ENCODE measurements at places on chromosomes 4 and X.

DNA sequence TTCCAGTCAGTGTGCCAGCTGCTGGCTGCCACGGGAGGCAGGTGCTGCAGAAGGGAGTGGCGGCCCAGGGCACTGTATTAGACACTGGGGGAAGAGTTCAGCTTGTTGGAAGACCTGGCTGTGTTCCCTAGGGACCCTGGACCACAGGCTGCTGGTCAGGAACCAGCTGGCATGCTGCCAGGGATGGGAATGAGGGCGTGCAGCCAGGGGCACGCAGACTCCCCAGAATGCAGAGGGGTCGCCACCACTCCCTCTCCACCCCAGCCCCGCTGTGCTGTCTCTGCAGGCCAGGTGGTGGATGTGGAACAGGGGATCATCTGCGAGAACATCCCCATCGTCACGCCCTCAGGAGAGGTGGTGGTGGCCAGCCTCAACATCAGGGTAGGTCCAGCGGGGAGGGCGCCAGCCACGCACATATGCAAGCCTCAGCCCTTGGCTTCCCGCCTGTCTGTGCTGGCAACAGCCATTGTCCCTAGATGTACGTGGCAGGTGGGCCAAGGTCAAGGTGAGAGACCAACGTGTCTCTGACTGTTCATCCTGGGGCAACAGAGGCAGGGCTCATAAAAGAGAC is 12.3 kb downstream of the ABCD1 start:
- no peak for DNase-seq

DNA sequence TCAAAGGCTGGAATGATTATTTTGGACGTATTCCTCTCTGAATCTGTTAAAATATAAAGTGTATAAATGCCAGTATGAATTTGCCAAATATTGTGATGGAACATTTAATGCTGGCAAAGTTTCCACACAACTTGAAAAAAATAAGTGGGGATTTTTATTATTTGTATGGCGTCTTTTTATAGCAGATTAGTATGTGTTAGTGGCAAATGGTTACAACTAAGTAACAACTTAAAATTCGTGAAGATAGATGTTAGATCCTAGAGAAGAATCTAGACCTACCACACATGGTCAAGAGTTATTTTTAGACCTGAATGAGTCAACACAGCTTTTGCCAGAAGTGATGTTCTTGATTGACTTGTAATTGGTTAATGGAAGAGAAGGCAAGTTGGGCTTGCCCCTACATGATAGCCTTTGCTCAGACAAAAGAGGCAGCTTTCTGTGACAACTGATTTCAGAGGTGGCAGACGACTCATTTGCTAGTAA is 4.8 kb downstream of the CPE start:
- DNase-seq: no peak

DNA sequence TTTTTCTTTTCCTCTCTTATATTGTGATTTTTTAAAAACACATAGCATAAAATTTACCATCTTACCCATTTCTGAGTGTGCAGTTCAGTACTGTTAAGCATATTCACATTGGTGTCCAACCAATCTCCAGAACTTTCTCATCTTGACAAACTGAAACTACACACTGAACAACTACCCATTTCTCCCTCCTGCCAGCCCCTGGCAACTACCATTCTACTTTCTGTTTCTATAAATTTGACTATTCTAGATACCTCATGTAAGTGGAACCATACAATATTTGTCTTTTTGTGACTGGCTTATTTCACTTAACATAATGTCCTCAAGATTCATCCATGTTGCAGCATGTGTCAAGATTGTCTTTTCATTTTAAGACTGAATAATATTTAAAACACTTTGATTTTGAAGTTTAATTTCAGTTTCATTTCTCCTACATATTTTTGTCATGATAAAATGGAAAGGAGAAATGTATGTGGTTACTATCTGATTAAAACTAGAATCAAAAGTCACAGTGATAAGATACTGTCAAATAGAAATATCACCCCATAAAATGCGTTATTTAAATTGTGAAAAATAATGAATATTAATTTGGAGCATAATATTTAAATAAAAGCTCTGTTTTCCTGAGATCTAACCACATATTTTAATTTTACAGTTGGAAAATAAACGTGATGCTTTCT is 122.8 kb downstream of the DIPK2B start:
- no peak for DNase-seq

GRCh38 chr4:169601016-169601771 is 11.2 kb downstream of the NEK1 start:
- no peak for DNase-seq

GRCh38 chr4:168592676-168593075 is 95.8 kb downstream of the PALLD start:
- no peak for DNase-seq

- no peak for DNase-seq
These were observed 62.8 kb downstream of the FGF16 start for GRCh38 chrX:77510007-77510406.

DNA sequence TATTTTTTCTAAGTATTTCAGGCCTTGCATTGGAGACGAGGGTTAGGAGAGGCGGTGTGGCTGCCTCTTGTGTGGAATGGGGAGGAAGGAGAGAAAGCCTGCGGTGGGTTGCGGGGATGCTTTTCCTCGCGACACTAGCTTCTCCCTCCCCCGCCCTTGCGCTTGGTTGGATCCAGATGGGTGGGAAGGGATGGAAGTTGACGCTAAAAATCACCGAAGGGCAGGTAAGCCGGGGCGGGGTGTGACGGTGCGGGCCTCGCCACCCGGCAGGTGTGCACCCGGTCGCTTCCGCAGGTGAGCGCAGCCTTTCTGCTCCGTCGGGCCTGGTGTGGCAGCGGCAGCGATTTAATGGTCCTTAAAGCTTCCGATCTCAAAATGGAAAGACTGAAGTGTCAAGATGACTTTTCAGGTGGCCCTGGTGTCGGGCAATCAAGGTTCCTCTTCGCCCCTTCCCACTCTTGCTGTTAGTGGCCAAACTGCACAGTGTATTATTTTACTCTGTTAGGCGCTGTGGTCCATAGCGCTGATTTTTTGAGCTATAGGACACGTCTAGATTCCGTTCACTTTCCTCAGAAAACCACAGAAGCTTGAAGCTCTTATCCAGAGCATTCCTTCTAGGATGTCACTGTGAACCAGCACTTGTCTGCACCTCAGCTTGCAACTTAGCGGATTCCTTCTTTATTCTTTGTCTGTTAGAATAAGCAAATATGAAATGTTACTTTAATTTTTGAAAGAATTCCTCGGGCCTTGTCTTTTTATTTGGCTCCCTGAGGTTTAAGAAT is 765 bp downstream of the ENOPH1 start:
- no peak for DNase-seq

DNA sequence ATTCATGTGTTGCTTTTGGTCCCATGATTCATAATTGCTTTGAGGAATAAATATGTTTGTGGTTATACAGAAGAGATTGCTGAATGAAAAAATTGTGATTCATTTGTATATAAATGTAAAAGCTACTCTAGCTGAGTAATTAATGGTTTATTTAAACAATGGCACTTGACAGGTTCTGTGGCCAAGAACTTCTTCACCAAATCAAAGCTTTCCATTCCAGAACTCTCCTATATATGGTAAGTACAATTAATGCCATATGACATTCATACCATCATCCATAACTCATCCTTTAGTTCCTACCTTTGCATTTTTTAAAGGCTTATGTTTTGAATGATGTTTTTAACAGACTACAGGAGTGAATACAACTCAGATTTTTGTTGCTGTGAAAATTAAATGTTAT is 105.8 kb downstream of the REPS2 start:
- DNase-seq: no peak

DNA sequence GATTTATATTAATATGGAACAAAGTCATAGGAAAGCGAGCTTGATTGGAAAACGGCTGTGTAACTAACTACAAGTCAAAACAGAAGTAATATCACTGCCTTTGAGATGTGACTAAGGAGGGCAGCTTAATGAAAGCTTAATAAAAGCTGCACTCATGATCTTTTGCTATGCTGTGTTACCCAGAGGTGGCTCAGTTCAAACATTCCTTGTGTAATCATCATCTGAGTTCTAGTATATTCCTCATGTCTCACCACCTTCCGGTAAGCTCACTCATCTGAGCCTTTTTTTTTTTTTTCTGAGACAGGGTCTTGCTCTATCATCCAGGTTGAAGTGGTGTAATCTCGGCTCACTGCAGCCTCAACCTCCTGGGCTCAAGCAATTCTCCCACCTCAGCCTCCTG is 5.0 kb downstream of the GRPEL1 start:
- no peak for DNase-seq
